Bronchial epithelial cell (primary cell): ENCODE measurements at places on chromosomes 7 and 10.

DNA sequence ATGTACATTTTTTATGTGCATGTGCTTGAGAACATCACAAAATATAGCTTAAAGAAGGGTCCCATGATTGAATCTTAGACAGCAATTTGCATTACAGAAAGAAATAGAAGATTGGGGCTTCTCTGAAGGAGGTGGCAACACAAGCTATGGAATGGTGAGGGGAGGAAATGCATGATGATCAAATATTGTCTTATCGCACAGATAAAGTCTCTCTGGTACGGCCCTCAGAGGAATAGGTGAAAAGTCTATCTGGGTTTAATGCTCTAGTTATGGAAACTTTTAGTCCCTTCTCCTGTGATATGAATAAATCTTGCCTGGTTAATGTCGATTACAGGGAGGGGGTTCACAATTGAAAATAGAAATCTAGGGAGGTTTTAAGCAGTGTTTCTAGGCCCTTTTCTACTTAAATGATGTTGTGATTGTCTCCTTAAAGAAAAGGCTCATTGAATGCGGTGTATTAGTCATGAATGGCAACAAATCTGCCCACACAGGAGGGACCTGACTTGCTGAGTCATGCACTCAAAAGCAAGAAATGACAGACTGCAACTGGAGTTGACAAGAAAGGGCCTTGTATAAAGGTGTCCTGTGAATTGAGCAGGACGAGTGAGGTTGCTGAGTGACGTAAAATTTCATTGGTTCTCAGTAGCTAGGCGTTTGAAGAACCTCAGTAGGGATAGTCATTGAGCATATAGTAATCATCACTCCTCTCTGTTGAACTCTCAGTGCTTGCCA, 133.4 kb upstream of the CSTF2T start:
- DNase-seq, result peak; percentile 99

GRCh38 chr10:124416733-124417132, 2.0 kb downstream of the OAT start:
- DNase-seq, result peak; percentile 53

DNA sequence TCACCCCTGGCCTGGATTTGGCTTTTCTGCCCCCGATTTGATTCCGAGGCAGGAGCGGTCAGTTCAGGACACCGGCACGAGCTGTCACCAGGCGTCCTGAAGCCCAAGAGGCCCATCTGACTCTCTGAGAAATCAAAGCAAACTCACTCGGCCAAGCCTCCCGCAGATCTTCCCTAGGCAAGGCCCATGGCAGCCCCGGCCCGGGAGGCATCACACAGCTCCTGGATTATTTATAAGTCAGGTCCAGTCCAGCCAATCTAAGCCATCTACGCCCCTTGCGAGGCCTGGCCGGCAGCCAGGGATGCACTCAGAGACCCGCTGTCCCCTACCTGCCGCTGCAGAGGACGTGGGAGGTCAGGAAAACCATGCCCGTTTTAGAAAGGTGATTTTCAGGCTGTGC, 87.3 kb upstream of the DIP2C start:
- no peak for DNase-seq

DNA sequence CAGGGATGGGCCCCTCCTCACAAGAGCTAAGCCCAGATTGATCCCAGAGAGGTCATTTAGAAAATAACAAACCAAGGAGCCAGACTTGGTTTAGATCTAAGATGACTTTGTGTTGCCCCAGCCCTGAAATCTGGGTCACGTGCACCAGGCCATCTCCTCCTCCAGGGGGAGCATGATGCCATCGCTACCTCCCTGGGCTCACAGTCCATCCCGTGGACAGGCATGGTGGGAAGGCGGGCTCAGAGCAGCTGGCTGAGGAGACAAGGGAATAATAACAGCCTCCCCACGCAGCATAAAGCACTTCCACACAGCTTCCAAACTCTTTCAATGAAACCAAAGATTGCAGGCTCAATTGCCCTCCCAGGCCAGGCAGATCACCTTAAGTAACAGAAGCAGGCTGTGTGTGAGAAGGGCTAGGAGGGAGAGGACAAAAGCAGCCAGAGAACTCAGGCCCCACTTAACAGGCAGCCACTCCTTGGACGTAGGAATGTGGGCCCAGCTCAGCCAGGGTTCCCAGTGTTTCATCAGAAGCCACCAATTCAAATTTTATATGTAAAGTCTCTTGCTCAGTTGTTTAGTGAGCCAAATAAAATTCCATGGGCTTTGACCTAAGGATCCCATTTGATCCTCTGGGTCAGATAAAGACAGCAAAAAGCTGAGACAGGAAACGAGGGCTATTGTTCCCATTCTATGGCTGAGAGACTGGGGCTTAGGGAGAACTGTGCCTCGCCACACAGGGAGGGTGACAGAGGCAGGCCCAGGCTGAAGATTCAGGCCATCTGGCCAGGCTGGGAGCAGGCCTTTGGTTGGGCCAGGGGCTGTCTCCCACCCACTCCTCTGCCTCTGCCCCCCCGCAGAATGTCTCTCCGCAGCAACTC, 100.2 kb downstream of the COL13A1 start:
- peak; percentile 12 for DNase-seq

- DNase-seq, result peak; percentile 83
Observed at GRCh38 chr7:66409493-66409892, 204.4 kb downstream of the TPST1 start.

- peak; percentile 84 for DNase-seq
Observed at GRCh38 chr7:5701085-5701914, 80.2 kb downstream of the RNF216 start.

GRCh38 chr10:9911488-9911887, 1106.2 kb upstream of the CELF2 start:
- no peak for DNase-seq

GRCh38 chr10:69068549-69068948, 19.4 kb upstream of the SRGN start:
- no peak for DNase-seq

GRCh38 chr10:113160641-113161040, 210.6 kb downstream of the TCF7L2 start:
- no peak for DNase-seq

DNA sequence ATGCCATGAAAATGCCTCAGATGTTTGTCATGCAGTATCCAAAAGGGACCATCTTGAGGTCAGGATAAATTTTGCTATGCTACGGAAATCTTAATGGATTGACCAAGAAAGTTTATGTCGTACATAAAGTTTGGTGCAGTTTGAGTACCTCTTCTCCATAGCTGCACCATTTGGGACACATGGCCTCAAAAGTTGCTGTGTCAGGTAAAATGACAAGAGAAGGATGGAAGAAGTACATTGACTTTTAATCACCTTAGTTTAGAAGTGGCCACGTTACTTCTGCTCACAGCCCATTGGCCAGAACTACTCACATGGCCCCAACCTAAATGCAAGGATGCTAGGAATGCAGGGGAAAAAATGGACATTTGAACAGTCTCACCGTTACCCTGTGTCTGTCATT, 107.4 kb upstream of the NAMPT start:
- DNase-seq, result no peak

GRCh38 chr10:74544106-74544505, 282.3 kb upstream of the KAT6B start:
- DNase-seq, result peak; percentile 2

GRCh38 chr7:139426258-139427028, 57.0 kb downstream of the KLRG2 start:
- DNase-seq, result peak; percentile 71

DNA sequence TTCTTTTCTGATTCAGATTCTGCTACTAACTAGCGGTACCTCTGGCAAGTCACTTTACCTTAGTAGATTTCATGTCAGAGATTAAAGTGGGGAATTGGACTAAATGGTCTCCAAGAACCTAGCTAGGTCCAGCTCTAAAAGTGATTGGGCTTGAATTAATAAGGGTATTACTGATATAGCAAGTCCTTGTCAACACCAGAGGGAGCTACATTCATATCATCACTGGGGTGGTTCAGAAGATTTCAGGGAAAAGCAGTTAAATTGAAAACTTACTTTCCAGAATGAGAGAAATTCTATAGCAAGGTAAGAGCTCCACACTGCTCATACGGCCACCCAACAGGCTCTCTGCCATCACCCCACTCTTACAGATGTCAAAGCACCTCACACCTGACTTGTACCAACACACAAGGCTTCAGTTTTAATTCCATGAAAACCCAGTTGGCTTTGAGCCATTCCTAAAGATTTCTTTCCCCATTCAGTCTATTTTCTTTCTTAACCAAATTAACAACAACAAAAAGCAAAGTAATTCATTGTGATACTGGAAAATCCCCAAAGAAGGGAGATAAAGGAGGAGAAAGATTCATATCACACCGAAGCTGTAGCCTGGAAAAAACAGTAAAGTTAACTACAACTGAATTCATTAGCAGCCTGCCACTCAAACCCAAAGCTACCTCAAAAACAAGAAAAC, 38.0 kb upstream of the SPOCK2 start:
- DNase-seq, result peak; percentile 59

DNA sequence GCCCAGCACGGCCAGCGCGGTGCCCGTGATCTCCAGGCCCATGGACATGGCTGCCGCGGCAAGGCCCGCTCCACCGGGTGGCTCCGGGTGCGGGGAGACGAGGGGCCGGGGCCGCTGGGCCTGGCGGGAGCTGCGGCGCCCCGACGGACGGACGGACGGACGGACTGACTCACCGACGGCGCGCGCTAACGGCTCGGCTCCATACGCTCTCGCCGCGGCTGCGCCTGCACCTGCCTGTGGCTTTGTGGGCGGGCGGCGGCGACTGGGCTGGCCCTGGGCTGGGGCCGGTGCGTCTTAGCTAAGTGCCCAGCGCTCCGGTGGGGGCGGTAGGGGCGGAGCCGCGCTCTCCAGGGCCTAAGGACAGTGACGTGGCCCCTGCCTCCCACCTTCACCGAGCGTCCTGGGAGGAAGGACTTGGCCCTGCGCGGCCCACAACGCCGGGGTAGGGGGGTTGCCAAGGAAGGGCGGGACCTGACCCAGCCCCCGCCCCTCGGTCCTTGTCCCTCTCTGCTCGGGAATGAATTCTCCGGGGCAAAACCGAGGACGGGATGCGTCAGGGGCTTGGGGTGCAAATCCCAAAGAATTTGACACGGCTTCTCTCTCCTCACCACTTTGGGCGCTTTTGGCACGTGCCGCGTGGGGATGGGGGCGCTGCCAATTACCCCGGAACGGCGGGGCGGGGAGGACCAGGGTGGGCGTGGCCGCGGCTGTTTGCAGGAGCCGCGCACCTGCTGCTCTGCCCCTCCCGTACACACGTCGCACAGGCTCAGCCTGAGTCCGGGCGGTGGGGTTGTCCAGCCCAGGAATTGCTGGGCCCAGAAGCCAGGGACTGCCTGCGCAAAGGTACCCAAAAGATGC, at the start of gene CLDN3:
Gene CLDN3, minus strand, starts transcription at position 269 of the 858 bp plus-strand sequence. Its CDS starts 221 bp downstream, at position 48.
- DNase-seq, result no peak

DNA sequence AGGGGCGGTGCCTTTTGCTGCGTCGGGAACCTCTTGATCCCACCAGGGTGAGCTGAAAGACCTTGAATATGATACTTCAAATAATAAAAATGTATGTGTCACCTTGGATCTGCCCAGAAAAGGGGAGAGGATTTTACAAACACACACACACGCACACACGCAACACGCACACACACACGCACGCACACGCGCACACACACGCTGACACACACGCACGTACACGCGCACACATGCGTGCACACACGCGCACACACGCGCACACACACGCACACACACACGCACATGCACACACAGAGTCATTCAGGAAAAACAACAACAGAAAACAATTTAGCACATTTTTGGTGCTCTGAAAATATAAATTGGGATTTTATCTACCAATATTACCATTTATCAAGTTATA, 379.5 kb downstream of the PAXIP1 start:
- no peak for DNase-seq

GRCh38 chr10:93199191-93199751, 125.6 kb downstream of the CYP26A1 start:
- peak; percentile 29 for DNase-seq

GRCh38 chr7:109094-109493, 83.3 kb upstream of the FAM20C start:
- no peak for DNase-seq

GRCh38 chr10:50605951-50606270, 17.8 kb downstream of the SGMS1 start:
- no peak for DNase-seq

DNA sequence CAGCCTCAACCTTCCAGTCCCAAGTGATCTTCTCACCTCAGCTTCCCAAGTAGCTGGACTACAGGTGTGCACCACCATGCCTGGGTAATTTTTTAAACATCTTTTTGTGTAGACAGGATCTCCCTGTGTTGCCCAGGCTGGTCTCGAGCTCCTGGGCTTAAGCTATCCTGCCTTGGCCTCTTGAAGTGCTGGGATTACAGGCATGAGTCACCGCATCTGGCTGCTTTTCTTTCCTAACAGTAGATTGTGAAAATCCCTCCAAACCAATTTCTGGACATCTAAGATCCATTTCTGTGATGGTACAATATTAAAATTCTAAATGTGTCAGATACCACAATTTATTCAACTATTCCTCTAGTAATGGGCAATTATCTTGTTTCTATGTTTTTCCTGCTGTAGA, 38.7 kb downstream of the RAB18 start:
- peak; percentile 28 for DNase-seq

DNA sequence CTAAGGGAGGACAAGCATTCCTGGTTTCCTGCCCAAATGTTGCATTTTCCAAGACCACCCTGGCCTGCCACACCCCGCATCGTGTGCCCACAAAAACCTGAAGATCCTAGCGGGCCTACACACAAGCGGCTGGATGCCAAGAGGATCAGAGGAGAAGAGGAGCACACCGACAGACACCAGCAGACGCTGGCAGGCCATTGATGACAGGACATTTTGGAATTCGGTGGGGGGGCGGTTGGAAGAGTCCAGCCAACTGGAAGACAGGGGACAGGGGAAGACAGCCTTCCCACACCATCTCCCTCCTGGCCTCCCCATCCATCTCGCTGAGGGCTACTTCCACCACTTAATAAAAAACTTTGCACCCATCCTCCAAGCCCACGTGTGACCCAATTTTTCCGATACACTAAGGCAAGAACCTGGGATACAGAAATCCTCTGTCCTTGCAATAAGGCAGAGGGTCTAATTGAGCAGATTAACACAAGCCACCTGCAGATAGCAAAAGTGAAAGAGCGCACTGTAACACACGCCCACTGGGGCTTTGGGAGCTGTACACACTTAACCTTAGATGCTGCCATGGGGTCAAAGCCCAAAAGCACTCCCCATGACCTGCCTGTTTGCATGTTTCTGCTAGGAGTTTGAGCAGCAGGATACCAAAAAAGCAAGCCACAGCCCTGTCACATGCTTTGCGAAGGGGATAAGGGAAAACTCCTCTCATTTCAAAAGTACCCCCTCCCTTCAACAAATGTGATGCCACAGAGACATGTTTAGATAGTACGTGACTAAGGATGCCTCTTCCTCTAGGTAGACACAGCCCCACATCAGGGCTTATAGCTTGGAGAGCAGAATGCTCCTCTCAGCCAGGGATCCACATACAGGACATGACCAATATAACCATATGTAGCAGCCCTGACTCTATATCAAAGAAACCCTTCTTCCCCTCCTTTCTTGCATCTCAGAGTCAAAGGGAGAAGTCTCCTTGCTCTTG, 13.4 kb upstream of the SMNDC1 start:
- no peak for DNase-seq
